NCI-H774 (cell line): ENCODE measurements at places on chromosomes 12 and 14.

DNA sequence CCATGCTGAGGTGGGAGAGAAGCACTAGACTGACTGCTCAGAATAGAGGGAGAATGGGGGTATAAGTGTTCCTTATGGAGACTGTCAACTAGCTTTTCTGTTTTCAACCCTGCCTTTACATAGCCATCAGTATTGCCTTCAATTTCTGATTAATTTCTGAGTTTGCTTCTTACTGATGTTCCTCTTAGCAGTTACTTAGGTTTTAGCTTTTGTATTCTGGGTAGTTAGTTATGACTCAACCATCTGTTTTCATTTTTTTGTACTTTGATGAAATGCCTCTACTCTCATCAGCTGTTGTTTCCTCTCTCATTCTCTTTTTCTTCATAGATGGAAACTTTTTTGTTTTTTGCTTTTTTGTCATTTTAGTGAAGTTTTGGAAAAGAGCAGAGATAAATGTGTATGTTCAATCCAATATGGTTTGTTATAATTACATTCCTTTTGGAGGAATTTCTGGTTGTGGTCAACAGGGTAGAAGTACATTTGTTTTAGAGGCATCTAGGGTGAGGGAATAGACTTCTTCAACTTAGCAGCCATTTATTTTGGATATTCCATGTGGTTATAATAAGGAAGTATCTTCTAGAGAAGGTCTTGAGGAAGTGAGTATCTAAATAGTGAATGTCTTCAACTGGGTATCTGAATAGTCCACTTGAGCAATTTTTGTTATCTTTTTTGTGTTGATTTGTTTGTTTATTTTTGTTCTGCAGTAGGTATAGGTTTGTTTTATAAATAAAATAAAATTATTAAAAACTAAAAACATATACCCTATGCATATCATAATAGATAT lies 29.6 kb downstream of the PMCH start:
- DNase-seq = no peak

DNA sequence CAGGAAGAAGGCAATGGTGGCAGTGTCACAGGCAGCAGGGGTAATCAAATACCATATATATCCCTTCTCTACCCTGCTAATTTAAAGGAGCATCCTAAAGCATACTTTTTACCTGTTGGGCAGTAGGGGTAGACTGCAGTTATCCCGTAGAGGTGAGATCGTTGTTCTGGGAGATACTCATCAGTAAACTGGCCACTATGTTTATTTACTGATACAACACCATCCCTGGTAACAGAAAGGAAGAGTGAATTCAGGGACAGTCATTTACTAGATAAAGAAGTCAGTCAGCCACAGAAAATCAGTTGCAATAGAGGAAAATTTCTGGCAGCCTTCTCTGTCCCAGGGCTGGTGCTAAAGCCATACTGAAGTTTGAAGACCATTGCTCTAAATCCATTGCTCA lies 16.3 kb downstream of the RTRAF start:
- DNase-seq = no peak

GRCh38 chr12:91778091-91778832 lies 367.4 kb downstream of the BTG1 start:
- DNase-seq = no peak

DNA sequence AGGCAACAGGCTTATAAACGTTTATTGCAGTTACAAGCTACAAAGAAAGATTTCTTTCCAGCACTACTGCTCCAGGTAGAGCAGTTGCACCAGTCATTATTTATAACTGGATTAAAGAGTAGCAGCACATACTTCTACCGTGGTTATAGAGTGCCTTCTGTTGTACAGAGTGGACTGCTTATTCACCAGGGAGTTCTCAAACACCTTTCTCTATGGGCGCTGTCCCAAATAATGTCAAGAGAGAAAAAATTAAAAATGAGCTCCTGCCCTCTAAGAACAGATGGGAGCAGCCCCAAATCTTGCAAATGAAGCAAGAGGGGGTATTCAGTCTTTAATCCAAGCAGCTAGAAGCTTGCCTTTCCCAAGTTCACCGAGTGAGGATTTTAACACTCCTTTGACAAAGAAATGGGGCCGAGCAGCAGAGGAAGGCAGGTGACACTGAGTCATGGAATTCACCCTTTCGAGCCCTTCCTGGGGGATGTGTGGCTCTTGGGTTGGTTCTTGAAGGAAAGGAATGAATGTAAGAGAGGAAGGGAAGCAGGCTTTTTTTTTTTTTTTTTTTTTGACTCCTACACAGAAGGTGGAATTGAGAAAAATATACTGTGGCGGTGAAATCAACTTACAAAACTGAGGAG lies 181.2 kb downstream of the PRKCH start:
- no peak for DNase-seq

DNA sequence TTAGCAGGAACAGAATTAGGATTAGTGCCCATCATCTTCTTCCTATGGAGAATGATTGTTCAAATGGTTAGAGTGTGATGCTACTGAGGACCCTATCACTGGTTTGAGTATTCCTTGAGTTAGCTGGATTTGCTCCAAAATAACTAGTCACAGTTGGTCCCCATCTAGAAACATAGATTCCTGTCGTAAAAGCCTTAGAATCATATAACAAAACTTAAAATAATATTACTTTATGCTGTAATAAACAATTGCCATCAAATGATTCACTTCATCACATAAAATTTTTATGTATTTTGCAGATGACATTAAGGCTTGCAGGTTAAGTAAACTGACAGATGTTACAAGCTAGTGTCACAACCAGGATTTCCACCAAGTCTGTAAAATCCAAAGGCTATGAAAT lies 209.8 kb downstream of the CCER1 start:
- no peak for DNase-seq

DNA sequence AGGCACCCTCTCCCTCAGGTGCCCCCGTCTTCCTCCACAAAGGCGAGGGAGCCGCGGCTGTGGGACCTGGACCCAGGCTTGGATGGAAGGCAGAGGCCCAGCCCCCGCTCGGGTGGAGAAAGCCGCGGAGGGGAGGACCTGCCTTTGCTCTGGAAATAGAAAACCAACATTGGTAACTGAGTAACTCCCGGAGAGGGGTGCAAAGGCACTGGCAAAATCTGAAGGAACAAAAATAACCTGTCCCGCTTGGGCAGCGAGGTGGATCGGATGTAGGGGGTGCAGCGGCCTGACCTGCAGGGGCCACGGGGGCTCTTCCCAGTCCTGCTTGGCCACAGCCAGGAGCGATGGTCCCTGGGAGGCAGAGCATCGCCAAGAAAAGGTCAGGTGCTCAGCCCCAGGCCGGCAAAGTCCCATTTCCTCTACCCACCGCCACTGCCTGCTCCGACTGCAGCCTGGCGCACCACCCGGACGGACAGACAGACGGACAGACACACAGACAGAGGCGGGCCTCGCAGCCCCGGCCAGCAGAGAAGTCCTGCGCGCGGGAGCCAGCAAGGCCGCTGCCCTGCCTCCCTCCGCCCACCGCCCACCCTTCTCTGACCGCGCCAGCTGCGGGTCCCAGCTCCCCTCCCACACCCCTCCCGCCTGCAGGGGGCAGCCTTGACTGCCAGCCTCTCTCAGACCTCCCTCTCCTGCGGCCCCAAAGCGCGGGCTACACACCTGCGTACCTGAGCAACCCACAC lies 21.4 kb upstream of the TMEM106C start:
- no peak for DNase-seq

GRCh38 chr14:83664389-83664788 lies 1865.6 kb upstream of the FLRT2 start:
- DNase-seq = no peak

DNA sequence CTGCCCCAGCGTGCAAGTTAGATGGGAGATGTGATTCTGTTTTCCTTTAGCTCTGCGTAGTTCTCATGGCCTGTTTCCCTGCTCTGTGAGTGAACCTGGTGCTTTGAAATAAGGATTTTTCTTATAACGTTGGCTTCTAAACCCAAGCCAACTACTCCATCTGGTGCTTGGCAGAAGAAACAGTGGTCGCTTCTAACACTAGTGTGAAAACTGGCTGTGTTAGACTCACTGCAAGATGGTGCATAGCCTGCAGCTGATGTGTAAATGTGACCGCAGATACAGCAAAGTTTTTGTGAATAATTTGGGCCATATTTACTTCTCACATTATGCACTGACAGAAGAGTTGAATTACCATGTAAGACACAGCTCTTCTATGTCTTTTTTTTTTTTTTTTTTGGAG lies 12.2 kb downstream of the GTF2H3 start:
- DNase-seq = no peak

DNA sequence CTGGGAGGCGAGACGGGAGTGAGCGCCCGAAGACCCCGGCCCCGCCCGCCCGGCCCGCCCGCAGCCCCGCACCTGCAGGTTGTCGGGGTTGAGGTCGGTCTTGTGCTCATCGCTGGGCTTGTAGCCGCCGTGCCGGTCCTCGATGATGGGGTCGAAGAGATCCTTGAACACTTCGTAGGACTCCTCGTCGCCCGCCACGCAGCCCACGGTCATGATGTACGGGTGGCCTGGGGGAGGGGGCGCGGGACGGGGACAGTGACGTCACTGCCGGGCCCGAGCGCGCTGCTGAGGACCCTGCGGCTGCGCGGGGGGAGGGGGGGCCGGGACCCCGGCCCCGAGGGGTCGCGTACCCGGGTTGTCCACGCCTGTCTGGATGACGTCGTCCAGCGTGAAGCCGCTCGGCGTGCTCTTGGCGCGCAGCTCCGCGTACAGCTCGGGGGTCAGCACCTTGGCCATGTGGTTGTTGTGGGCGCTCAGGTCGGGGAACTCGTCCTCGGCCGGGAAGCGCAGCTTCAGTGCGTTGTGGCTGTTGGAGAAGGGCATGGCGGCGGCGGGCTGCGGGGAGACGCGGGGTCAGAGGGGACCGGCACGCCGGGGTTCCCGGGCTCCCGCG lies 573 bp downstream of the CKB start:
- DNase-seq = no peak

DNA sequence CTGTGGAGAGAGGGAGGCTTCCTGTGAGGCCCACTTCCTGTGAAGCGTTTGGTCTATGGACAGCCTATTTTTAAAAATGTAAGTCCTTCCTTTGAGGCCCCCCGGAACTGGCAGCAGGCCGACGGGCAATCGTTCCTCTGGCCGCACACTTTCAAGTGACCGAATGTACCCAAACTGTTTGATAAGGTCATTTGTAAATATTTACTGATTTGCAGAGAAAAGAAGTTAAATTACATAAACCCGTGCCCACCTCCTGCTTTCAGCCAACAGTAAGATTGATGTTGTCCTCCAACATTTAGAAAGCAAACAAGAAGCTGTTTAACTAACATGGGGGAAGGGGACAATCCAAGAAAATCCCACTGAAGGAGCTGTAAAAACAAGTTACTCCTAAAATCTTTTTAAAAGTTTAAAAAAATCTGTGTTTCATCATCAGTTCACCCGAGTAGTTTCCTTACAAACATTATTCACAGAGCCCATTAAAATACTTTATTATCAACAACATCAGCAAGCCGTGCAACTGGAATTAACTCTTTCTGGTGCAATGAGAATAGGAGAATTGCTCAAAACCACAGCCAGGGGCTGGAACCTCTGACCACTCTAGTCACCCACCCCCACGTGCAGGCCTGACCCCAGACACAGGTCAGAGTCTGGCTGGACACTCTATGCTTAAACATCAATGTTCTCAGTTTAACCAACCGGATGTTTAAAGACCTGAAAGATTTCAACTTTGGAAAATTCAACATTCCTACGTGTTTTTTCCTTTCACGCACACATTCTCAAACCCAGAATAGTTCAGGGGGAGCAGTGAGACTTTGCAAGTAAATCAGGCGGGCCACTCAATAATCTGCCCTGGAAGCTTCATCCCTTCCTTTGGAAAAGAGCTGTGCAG lies 65.3 kb downstream of the FOXN3 start:
- peak; percentile 45 for DNase-seq

GRCh38 chr14:58721723-58722122 lies 84.0 kb downstream of the DACT1 start:
- DNase-seq = no peak

DNA sequence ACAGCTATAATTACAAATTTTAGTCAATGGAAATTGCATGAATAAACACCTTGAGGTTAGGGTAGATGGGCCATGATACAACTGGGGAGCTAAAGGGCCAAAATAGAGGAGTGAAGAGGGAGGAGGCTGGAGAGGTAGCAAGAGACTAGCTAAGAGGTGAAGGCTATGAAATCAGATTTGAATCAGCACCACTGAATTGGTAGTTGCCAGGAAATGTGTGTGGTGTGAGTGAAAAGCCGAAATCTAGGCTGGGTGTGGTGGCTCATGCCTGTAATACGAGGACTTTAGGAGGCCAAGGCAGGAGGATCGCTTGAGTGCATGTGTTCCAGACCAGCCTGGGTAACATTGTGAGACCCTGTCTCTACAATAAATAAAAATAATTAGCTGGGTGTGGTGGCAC lies 22.7 kb downstream of the YY1 start:
- DNase-seq = no peak

GRCh38 chr14:71947947-71948500 lies 15.8 kb downstream of the RGS6 start:
- DNase-seq = no peak

- no peak for DNase-seq
Measured at GRCh38 chr12:92398565-92399309, 253.1 kb upstream of the BTG1 start.

GRCh38 chr12:121949648-121950397 lies 31.4 kb downstream of the CFAP251 start:
- DNase-seq = no peak
